T-helper 2 cell treated with Interferon-gamma antibody and Interleukin-4, amounts not matched to agents 5 μg/mL and 100 μg/mL, for 36 hours (primary cell): ENCODE measurements at places on chromosomes 5 and 9.

- no peak for DNase-seq
Observed at GRCh38 chr9:89505911-89506310, 8.0 kb upstream of the SEMA4D start.

- DNase-seq: no peak
Observed at GRCh38 chr9:69379270-69379982, 54.4 kb downstream of the ENTREP1 start.

GRCh38 chr5:91670563-91670962 is 287.4 kb upstream of the ARRDC3 start:
- no peak for DNase-seq

DNA sequence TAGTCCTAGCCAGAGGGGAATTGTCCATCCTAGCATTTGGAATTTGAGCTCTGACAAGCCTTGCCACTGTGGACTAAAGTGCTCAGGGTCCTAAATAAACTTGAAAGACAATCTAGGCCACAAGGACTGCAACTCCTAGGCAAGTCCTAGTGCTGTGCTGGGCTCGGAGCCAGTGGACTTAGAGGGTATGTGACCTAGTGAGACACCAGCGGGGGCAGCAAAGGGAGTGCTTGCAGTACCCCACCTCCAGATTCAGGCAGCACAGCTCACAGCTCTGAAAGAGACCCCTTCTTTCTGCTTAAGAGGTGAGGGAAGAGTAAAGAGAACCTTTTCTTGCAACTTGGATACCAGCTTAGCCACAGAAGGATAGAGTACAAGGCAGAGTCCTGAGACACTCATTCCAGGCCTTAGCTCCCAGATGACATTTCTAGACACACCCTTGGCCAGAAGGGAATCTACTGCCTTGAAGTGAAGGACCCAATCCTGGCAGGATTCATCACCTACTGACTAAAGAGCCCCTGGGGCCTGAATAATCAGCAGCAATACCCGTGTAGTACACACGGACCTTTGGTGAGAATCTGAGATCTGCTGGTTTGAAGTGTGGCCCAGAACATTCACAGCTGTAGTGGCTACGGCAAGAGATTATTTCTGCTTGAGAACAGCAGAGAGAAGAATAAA is 164.6 kb downstream of the CCDC171 start:
- no peak for DNase-seq

DNA sequence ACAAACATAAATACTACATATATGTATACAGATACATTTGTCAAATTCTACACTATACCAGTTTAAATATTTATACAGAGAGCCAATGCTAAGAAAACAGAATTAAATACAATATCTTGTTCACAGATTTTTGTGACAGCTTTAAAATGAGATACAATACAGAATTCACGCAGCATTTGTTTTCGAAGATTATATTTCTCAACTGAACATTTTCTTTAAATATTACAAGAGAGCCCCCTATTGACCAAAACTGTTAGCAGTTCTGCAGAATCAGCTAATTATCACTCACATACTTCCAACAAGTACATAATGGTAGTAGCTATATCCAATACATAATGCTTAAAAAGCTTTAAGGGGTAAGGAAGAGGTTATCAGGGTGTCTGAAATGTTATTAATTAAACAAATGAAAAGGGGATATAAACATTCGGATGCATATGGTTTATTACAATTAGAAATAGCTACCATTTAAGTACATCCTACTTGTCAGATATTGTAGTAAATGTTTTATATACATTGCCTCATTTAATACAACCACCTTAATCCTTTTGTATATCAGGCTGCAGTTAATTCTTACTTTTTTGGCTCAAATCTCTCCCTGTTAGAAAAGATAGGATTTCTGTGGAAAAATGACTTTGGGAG is 31.7 kb downstream of the ZDHHC21 start:
- DNase-seq: no peak

GRCh38 chr5:76086095-76086494 is 2.9 kb downstream of the SV2C start:
- no peak for DNase-seq

DNA sequence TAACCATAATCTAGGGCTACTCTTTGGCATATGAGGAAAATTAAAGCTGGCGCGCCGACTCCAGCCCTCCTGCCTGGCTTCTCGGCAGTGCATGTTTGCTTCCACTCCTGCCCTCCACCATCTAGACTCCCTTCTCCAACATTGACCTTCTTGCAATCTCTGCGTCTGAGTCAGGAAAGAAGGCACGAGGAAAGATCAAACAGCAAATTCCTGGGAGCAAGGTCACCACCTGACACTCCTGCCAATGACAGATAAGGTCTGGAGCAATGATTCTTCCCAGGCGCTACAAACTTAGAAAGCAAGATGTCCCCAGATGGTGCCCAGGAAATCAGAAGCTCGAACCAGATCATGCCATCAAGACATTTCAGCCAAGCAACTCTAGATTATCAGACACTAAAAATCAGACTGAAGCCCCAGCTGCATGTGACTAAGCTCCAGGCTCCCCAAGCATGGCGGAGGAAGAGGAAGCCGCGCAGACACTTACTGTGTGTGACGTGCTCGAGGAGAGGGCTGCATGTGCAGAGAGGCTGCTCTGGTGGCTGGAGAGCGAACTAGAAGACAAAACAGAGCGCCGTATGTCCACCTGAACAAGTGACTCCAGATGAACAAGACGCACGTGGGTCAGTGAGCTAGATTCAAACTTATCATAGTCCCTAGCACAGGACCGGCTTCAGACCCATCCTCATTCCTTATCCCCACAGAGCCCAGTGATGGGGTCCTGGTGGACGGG is 115.3 kb downstream of the UBE2R2 start:
- DNase-seq: no peak

- DNase-seq: no peak
Observed at GRCh38 chr5:5145651-5146529, 5.8 kb downstream of the ADAMTS16 start.

GRCh38 chr5:45774528-45774927 is 78.3 kb upstream of the HCN1 start:
- no peak for DNase-seq
